ENCODE measurements at places on chromosomes 7 and 10.

- no peak for DNase-seq
These were observed 125.3 kb downstream of the DYNC1I1 start for GRCh38 chr7:95897557-95898251.

GRCh38 chr10:17789396-17789795 lies 19.8 kb upstream of the MRC1 start:
- DNase-seq = no peak

GRCh38 chr10:31664803-31665202 lies 263.8 kb downstream of the ARHGAP12 start:
- DNase-seq = no peak

GRCh38 chr10:9910446-9910845 lies 1107.2 kb upstream of the CELF2 start:
- DNase-seq = no peak

DNA sequence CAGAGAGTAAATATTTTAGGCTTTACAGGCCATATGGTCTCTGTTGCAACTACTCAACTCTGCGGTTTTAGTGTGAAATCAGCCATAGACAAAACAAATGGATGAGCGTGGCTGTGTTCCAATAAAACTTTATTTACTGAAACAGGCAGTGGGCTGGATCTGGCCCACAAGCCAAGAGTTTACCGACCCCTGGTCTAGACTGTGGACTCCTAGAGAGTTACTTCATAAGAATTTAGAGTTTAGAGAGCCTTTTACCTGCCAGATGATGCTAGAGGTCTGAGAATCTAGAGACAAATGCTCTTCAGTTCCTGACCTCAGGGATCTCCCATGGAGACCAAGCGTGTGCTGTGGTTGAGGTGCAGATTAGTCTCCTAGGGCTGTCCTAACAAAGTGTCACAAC lies 174.8 kb downstream of the PTEN start:
- no peak for DNase-seq

DNA sequence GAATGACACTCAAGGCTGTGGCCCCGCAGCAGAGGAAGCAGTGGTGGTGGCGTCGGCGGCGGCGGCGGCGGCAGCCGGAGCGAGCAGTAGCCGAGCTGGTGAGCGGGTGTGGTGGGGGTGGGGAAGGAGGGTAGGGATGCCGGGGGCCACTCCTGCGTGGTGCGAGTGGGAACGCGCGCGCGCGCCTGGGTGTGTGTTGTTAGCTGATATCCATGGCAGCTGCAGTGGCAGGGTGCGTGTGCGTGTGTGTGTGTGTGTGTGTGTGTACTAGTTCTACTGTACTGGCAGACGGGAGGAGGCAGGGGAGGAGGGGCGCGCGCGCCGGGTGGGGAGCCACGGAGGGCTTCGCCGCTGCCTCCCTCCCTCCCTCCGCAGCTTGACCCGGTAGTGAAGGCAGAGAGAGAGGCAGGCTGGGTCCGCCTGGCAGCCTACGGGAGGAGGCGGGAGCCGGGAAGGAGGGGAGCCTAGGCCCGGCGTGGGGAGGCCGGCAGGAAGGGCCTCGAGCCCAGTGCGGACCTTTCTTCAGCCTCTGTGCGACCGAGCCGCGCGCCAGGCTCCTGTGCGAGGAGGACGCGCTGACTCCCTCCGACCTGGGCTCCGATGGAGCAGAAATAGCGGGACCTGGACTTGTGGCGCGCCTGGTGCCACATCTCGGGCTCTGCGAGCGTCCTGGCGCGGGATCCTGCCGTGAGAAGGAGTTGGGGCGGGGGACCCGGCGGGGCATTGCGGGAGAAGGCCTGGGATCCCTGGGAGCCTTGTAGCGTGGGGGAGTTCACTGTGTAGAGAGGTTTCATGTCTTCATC lies at the start of gene MAGI2:
Gene MAGI2 (minus strand): TSS at position 110 of the 803 bp plus-strand sequence. CDS start 347 bp downstream, outside the sequence.
- DNase-seq = no peak

- DNase-seq = no peak
These were observed 37.3 kb downstream of the TWIST1 start for GRCh38 chr7:19080093-19080492.

GRCh38 chr10:2925631-2926030 lies 141.7 kb upstream of the PFKP start:
- DNase-seq = no peak

DNA sequence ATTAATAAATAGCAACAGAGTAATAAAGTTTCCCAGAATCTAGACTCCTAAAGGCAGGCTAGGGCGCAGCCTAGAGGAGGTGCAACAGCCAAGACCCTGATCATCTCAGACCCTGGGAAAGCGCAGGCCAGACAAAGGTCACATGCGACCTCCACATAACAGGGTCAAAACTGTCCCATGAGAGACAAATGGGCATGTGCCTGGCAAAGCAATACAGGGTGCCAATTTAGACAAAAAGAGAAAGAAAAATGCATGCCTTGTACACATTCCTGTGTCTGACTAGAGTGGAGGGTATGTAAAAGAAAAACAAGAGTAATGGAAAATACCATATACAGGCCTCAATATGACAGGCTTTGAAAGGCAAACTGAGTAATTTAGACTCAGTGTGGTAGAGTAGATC lies 22.2 kb downstream of the MPP7 start:
- DNase-seq = no peak

DNA sequence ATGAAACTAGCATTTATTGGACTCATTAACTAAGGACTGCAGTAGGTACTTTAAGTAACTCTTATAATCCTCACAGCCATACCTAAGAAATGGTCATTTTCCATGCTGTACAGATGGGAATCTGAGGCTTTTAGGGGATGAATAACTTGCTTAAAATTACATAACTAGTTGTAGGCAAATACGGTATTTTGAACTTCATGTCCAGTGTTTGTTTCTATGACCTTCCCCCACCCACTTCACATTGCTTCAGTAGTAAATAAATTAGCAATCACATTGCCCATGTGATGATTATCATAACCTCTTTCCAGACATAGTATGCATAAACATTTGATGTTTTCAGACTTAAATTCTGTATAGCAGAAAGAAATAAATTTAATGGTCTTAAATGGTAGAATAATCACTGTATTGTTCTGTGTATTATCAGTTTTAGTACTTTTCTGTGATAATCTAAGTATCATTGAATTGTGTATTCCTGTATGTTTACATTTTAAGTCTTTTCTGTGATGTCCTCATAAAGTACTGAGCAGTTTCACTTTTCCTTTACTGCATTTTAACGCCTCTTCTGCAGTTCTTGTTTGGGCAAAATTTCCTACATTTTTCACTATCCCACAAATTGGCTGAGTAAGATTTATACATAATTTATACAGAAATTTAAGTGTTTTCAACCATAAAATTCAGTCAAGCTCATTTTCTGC lies 48.3 kb downstream of the ANKIB1 start:
- DNase-seq = no peak

GRCh38 chr7:37510043-37510634 lies 61.5 kb upstream of the ELMO1 start:
- DNase-seq = no peak

DNA sequence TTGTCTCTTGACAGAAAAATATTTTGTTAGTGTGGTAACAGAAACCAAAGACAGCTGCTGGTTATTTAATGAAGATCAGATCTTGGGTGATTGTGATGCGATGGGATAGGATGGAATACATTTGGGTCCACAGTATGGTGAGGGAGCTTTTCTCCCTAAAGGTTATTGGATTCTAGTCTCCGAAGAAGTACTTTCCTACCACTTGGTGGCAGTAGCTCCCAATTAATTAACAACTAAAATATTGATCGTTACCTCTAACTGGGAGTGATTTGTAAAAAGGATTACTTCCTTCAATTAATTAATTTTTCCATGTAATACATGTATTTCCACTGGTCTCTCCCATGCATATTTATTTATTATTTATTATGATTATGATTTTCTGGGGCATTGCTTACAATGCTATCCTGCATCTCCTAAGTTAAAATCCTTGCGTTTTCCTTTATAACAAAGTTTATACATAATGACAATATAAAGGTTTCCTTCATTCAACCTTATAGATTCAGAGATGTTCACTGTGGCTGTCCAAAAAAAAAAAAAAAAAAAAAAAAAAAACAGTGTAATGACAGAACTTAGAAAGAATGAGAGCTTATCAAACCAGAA lies 25.6 kb downstream of the TMEM196 start:
- DNase-seq = no peak

DNA sequence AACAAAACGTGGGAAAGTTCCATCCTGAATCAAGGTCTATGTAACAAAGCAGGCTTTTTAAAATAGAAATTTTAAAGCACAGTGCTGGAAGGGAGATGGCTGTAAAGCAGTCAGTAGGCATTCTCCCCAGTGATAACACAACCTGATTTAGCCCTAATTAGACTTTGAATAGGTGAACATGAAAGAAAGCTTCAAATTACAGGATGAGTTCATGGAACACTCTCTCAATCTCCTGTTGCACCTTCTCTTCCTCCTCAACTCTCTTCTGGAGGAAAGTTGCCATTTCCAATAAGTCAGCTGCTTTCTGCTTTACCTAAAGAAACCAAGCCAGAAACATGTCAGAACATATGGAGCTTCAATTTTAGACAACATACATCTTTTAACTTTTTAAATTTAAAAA lies 20.1 kb downstream of the SFR1 start:
- DNase-seq = no peak

- no peak for DNase-seq
These were observed 15.3 kb downstream of the POLL start for GRCh38 chr10:101572785-101573184.

- no peak for DNase-seq
These were observed 161.4 kb downstream of the TCERG1L start for GRCh38 chr10:131150126-131150525.

DNA sequence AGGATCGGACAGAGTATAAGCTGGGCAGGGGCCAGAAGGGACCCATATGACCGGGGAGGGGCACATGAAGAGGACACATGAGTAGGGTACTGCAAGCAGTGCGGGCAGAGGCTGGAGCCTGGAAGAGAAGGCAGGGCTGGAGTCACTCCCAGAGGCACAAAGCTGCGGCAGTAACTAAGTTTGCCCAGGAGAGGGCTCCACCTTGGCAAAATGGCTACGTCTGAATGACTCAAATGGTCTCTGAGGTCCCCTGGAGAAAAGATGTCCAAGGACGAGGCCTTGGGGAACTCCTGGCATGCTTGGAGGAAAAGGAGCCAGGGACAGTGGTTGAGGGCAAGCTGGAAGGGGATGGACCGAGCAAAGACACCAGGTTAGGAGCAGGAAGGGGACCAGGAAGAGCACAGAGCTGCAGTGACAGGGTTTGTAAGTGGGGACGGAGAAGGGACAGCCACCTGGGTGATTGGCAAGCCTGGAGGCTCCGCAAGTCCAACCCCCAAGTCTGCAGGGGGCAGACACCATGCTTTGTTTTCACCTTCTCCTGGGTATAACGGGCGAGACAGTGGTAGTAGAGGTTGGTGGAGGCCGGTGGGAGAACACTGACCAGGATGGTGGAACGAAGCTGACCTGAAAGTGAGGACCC lies 43.1 kb upstream of the LBX1 start:
- peak; percentile 26 for DNase-seq

DNA sequence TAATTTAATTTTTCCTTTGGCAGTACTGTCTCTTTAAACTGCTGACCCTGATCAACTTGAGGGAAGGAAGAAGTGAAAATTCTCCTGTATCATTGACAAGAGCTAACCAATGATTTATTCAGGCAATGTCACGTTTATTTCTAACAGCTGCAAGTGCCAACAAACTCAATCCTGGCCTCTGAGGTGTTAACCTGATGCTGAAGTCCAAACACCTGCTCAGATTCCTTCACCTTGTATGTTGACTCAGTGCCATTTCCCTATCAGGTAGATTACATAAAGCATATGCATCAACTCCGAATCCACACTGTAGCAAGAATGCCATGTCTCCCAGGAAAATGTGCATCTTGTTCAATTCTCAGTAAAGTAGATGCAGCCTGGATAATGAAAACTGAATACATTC lies 820.0 kb downstream of the XPNPEP1 start:
- no peak for DNase-seq

DNA sequence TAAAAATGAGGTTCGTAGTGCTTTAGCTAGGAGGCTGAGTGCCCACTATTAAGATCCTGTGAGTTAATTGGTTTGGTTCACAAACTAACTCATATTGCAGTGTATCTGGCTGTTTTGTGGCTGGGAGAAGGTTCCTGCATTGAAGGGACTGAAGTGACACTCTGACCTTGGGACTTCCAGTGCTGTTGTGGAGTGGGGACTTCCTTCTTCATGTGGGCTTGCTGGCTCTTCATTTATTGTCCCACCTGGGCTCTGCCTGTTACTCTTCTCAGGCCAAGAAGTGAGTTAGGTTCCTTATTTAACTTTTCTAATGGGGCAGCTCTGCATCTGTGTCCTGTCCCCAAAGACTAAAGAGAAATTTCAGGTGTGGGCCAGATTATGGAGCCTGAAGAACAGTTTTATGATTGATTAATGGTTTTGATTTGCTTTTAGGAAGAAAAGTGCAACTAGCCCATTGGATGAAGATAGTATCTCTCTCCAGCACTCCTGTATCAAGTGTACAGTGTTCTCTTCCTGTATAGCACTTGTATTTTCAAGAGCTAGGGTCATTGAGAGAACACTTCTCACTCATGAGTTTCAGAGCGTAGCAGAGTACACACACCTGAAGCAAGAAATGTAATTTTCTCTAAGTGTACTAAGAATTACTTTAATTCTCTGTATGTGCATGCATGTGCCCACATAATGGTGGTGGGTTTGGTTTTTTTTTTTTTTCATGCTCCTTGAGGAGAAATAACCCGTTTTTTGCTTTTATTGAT lies 54.8 kb downstream of the AUTS2 start:
- no peak for DNase-seq

DNA sequence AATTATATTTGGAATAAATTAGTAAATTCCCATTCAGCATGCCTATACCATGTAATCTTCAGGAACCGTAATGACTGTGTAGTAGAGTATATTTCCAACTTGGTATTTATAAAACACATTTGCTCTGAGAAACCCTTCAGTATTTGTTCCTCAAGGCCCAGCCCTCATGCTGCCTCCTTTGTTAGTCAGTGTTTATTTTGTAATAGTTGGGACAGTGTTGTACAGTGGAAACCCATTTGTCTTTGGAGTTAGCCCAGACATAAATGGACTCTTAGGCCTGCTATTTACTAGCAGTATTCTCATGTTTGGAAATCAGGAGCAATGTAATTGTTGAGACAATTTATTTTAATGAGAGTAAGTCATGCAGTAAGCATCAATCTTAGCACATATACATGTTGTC lies 686.9 kb downstream of the AUTS2 start:
- DNase-seq = no peak

- no peak for DNase-seq
These were observed 608.0 kb upstream of the GALNT17 start for GRCh38 chr7:70523989-70524351.

- no peak for DNase-seq
These were observed 125.8 kb upstream of the UNC5B start for GRCh38 chr10:71086439-71087080.

DNA sequence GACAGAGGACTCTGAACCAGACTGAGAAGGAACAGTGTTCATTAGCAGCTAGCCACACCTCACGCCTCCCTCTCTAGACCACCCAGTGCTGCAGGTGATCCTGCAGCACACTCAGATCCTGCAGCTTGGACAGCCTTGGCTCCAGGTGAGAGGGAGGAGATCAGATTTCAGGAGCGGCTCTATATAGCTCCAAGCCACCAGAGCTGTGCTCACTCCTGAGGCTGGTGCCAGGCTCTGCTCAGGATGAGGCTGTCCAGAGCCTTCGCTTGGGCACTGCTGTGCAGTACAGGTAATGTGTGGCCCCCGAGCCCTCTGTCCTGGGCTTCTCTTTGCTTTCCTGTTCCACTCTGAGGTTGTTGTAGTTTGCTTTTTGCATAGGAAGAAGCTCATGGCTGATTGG lies 42.4 kb downstream of the C10orf120 start:
- no peak for DNase-seq

- no peak for DNase-seq
These were observed 22.3 kb downstream of the CABCOCO1 start for GRCh38 chr10:61684894-61685507.

Measured in activated T-helper 1 cell treated with anti-CD3 and anti-CD28 coated beads, Interleukin-2, amount 50 U/mL, for 16 hours (primary cell).